ENCODE measurements at places on chromosomes 2 and 18. TPM values are rescaled to one million over a fixed set of nuclear protein-coding genes. Genes with fewer than 3 reads are reported as not detected.

Gene AQP12A
- not detected for total RNA-seq

Gene TSN
- 81.8 TPM for total RNA-seq

Gene IL1A
- total RNA-seq = 1.2 TPM

Gene MBP
- total RNA-seq = 0.40 TPM

Gene CCDC148
- 0.27 TPM for total RNA-seq

Gene ITM2C
- 3.9 TPM for total RNA-seq

Gene ZNF892
- 6.4 TPM for total RNA-seq

Gene GCG
- not detected for total RNA-seq

Gene TGOLN2
- 171 TPM for total RNA-seq

Gene HAAO
- total RNA-seq = not detected

Gene ABCA12
- under 0.01 TPM for total RNA-seq

Gene AMER3
- total RNA-seq = not detected

Gene RGPD4
- not detected for total RNA-seq

Gene RNF138
- 42.8 TPM for total RNA-seq

Gene RAB31
- 35.8 TPM for total RNA-seq

Gene KCNJ3
- total RNA-seq = not detected

Gene ANKRD30BL
- not detected for total RNA-seq

Gene NGEF
- 0.50 TPM for total RNA-seq

Gene KIAA1328
- total RNA-seq = 11.7 TPM

Gene HSBP1L1
- 3.4 TPM for total RNA-seq

Gene SLC14A1
- total RNA-seq = not detected

Gene CGREF1
- 1.3 TPM for total RNA-seq

Gene GTF2A1L
- 0.57 TPM for total RNA-seq

Gene FAM237A
- total RNA-seq = not detected

Data from thoracic aorta endothelial cell (primary cell).